ENCODE measurements at places on chromosomes 3 and 15.

DNA sequence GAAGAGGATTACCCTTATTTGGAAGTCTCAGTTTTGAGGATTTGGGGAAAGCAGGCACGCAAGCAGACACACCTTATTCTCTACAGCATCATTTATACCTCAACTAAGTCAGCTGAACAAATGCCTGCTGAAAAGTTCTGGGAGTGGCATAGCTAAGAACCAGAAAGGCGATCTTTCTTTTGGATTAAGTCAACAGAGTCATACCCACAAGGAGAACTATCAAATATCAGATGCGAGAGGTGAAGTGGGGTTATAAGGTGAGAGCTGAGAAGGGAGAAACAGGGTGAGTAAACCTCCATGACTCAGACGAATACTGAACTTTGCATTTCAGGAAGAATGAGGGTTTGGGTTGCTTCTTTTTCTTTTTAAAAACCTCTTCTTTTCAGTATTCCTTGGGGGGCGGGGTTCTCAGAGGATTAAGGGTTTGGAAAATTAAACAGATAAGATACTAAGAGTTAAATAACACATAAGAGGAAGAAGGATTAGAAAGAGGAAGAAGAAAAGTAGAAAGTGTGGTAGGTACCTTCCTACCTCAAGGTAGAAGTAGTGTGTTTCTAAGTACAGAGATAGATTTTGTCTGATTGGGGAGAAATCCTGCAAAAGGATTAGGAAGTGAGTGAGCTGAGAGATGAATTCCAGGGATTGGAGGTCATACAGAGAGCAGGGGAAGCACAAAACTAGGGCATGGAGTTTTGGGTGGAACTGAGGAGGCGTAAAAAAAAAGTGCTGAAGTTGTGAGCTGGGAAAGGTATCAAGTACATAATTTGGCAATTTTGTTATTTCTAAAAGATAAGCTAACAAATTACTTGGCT is 41.3 kb upstream of the ICE2 start:
- peak; percentile 70 for DNase-seq

- DNase-seq = no peak
Measured at GRCh38 chr3:55818485-55818884, 331.4 kb upstream of the WNT5A start.

- DNase-seq = no peak
Measured at GRCh38 chr15:77812664-77813063, 180.0 kb upstream of the LINGO1 start.

DNA sequence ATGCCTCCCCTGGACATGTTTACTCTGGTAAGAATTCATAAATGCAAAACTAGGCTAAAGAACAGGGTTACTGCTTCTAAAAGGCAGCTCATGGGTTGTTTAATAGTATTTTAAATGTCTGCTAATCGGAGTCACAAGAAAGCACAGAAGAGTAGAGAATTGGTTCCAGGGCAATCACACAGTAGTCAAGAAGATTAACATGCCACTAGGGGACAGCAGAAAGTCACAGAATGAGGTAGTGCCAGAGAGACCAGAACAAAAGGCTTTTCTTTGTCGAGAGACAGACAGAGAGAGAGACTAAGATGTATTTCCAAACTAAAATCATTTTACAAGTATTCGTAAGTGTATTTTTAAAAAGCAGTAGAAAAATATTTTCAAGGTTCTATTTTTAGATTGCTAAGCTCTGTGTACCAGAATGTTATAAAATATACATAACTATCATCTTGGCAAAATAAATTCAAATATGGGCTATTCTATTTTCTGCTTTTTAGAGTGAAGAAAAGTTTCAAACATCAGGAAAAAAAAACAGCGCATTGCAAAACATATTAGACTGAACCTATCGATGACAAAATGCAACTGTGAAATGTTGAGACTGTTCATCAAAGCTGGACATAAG is 78.3 kb upstream of the CDIN1 start:
- DNase-seq = peak; percentile 26

GRCh38 chr3:172800156-172800555 is 49.6 kb downstream of the ECT2 start:
- no peak for DNase-seq

GRCh38 chr15:39535466-39535865 is 45.4 kb upstream of the THBS1 start:
- no peak for DNase-seq

DNA sequence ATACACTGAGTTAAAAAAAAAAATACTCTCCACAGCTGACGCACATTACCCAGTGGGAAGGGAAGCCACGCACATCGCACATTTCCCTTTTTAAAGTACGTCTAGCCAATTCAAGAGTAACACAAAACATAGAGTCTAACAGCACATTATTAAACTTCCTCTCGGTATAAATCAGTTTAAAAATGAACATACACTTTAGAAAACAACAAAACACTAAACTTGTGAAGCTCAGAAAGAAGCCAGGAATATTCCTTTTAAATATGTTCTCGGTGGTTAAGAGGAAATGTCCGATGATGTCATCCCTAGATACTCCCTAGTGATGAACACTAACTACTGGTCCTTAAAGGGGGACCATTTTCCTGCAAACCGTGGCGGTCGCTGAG is 721 bp downstream of the MYEF2 start:
- peak; percentile 19 for DNase-seq

GRCh38 chr3:62542185-62542584 is 168.8 kb upstream of the FEZF2 start:
- no peak for DNase-seq

GRCh38 chr3:50133283-50133615 is 21.9 kb upstream of the SEMA3F start:
- no peak for DNase-seq

DNA sequence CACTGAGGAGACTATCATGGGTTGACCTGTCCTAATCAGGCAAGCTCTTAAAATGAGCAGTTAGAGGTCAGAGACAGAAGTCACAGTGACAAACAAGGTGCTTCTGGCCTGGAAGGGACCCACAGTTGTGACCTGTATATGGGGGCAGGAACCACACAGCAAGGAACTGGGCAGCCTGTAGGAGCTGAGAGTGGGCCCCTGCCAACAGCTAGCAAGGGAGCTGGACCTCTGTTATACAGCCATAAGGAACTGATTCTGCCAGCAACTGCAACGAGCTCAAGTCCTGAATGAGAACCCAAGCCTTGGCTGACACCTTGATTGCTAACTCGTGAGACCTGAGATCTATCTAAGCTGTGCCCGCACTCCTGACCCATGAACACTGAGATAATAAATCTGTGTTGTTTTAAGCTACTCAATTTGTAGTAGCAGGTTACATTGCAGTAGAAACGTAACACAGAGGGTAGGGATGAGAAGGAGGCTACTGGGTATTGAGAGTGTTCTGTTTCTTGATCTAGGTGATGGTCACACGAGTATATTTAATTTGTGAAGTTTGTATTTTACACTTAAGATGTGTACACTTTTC is 44.5 kb upstream of the MAGI1 start:
- DNase-seq = no peak

All from activated CD4-positive, alpha-beta T cell treated with anti-CD3 and anti-CD28 coated beads, Interleukin-2, Interleukin-4, amounts not matched to agents 100 ng/mL and 50 ng/mL, durations not matched to agents 16 hours and 8 hours (primary cell).